ENCODE measurements at places on chromosomes 16 and 17.

DNA sequence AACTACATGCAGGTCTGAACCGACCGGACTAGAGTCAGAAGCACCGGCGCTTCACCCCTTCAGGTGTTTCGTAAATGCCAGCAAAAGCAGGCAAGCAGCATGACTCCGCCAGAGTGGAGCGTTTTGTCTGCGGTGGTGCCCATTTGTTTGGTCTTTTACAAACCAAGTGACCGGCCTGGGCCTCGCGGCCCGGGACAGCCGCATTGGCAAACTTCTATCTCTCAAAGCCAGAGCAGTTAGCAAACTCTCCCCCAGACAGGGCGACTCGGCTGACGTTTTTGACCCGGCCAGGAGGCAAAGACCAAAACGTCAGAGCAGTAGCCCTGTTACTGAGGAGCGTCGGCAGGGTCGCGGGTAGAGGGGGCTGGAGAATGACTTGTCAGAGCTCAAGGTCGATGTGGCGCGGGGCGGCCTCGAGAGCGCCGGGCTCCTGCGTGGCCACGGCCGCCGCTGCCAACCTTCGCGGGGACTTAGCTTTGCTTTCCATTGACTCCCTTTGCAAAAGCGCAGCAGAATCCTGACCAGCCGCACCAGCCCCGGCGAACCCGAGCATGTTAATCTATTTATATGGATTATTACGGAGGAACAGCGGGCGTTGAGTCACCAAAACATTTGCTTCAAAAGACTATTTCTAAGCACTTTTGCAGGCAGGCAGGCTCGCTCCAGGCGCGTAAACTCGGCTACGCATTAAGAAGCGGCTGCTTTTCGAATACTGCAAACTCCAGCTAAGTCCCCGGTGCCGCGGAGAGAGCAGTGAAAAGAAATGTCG lies 763 bp upstream of the SOX9 start:
- no peaks in the 10 kb centered on the region for H3K36me3 ChIP-seq
- no peak overlapping the region for H3K27ac ChIP-seq
- H3K4me3 ChIP-seq: peak overlapping the region; percentile 19
- peaks cover 8% of the 10 kb centered on the region for H3K27me3 ChIP-seq
- peaks cover 36% of the 10 kb centered on the region for H3K4me1 ChIP-seq

- no peaks in the 10 kb centered on the region for H3K27me3 ChIP-seq
- H3K4me1 ChIP-seq: peaks cover 6% of the 10 kb centered on the region
- no peaks in the 10 kb centered on the region for H3K36me3 ChIP-seq
- H3K4me3 ChIP-seq: no peak overlapping the region
- H3K27ac ChIP-seq: no peak overlapping the region
- no peak for DNase-seq
Measured at GRCh38 chr17:62051053-62051452, 14.0 kb downstream of the MED13 start.

DNA sequence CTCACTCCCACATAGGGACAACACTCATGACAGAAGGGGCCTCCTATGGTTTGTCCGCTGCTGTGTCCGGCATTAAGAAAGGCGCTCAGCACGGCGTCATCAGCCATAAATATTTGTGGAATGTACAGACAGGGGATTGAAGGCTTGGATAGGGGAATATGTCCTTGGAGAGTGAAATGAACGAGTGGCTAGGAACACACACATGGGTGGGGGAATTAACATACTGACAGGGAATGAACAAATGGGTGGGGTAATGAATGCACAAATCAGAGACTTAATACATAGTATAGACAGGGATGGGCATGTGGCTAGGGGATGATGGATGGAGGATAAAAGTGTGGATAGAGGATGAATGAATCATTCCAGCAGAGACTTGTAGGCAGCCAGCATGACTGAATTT lies 154.0 kb upstream of the HSBP1 start:
- no peaks in the 10 kb centered on the region for H3K36me3 ChIP-seq
- no peaks in the 10 kb centered on the region for H3K27me3 ChIP-seq
- H3K4me3 ChIP-seq: no peak overlapping the region

GRCh38 chr17:16515933-16516332 lies 23.9 kb upstream of the LRRC75A start:
- peak overlapping the region; percentile 77 for H3K27ac ChIP-seq
- H3K4me1 ChIP-seq: no peaks in the 10 kb centered on the region
- H3K36me3 ChIP-seq: no peaks in the 10 kb centered on the region
- no peak for DNase-seq
- H3K27me3 ChIP-seq: no peaks in the 10 kb centered on the region
- no peak overlapping the region for H3K4me3 ChIP-seq

- H3K4me1 ChIP-seq: peaks cover 9% of the 10 kb centered on the region
- peak overlapping the region; percentile 91 for H3K27ac ChIP-seq
- no peaks in the 10 kb centered on the region for H3K27me3 ChIP-seq
- no peaks in the 10 kb centered on the region for H3K36me3 ChIP-seq
Measured at GRCh38 chr16:4847774-4848587, 700 bp downstream of the UBN1 start.

- peak overlapping the region; percentile 48 for H3K27ac ChIP-seq
- H3K27me3 ChIP-seq: no peaks in the 10 kb centered on the region
- H3K4me3 ChIP-seq: no peak overlapping the region
- no peaks in the 10 kb centered on the region for H3K36me3 ChIP-seq
- H3K4me1 ChIP-seq: no peaks in the 10 kb centered on the region
Measured at GRCh38 chr17:15384142-15384787, 42.9 kb upstream of the TEKT3 start.

DNA sequence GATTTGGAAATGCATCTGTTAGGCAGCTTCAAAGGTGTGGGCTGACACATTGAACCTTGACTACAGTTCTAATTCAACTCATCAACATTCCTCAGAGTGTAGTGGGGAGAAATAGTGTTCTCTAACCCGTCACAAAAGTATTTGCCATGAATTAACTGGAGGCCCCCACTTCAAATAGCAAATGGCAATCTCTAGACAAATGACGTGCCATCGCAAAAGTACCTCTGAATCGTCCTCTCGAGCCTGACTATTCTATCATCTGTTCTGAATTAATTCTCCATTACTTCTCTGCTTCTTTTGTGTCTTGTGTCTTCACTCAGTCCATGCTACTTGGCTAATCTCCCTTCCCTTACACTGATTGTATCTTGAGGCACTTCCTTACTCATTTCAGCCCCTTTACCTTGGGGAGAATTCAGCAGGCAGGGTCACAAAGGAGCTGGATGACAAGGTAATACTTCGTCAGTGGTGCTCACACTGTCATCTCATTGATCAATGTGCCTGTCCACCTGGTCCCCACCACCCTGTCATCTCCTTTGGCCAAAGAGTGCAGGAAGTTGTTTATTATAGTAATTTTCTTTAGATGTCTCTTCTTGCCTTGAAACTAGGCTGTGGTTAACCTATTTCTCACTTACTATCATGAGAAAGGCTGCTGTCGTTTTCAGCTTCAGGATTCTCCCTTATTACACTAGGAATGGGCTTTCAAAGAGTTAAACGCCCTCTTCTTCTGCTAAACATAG lies 108.4 kb downstream of the SYCE1L start:
- no peaks in the 10 kb centered on the region for H3K4me1 ChIP-seq
- H3K27ac ChIP-seq: no peak overlapping the region
- no peaks in the 10 kb centered on the region for H3K27me3 ChIP-seq
- no peaks in the 10 kb centered on the region for H3K36me3 ChIP-seq
- DNase-seq: no peak
- no peak overlapping the region for H3K4me3 ChIP-seq

DNA sequence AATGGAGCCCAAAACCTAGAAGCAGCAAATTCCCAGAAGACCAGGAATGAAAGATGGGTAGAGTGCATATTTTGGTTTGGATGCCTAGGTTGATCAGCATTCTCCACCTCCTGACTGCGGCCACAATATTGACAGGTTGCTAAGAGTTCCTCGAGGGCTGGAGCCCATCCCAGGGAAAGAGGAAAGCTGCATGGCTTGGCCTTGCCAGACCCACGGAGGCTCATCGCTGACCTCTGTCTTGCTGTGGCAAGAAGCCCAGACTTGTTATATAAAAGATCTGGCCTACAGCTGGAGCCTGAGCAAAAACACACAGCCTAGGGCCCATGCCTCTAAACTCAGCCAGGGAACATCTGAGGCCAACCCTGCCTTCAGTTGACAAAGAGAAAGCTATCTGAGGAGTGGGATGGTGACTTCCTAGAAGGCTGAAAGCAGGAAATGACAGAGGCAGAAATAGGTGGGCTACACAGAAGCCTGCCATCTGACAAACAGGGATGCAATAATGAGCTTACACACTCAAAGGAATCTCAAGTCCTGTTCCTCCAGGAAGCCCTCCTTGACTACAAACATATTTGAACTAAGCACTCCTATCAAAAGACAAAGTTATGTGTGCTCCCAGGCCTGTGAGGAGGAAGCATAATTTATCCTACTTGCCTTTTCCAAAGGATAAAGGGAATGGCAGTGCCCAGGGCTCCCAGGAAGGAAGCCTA lies 22.5 kb upstream of the SLC35B1 start:
- H3K4me1 ChIP-seq: peaks cover 18% of the 10 kb centered on the region
- no peak overlapping the region for H3K4me3 ChIP-seq
- H3K27ac ChIP-seq: peak overlapping the region; percentile 63
- peak; percentile 90 for DNase-seq

- H3K27me3 ChIP-seq: no peaks in the 10 kb centered on the region
- DNase-seq: no peak
- peaks cover 8% of the 10 kb centered on the region for H3K4me1 ChIP-seq
- H3K27ac ChIP-seq: no peak overlapping the region
- H3K4me3 ChIP-seq: no peak overlapping the region
Measured at GRCh38 chr17:15453246-15453645, 14.2 kb downstream of the CDRT4 start.

- DNase-seq: no peak
- no peak overlapping the region for H3K27ac ChIP-seq
- H3K4me1 ChIP-seq: no peaks in the 10 kb centered on the region
- no peaks in the 10 kb centered on the region for H3K36me3 ChIP-seq
- H3K4me3 ChIP-seq: no peak overlapping the region
- no peaks in the 10 kb centered on the region for H3K27me3 ChIP-seq
Measured at GRCh38 chr16:54879681-54880080, 51.0 kb upstream of the IRX5 start.

DNA sequence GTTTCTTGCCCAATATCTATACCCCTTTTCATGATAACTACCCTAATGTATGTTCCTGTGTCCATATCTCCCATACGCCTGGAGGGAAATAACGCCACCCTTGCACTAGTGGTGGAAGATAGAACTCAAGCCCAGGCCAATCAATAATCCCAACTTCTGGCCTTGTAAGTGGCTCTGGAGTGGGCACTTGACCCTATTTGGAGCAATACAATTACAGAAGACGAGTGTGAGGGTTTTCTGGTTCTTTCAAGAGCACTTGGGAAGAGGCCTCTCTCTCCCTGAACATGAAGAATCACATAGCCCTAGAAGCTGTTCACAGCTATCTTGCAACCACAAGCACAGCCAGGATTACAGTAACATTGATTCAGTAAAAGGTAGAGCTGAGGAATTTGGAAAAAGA lies 217.9 kb downstream of the RAB11FIP4 start:
- no peaks in the 10 kb centered on the region for H3K4me1 ChIP-seq
- H3K27ac ChIP-seq: no peak overlapping the region
- no peaks in the 10 kb centered on the region for H3K27me3 ChIP-seq
- no peak overlapping the region for H3K4me3 ChIP-seq
- no peaks in the 10 kb centered on the region for H3K36me3 ChIP-seq
- no peak for DNase-seq

DNA sequence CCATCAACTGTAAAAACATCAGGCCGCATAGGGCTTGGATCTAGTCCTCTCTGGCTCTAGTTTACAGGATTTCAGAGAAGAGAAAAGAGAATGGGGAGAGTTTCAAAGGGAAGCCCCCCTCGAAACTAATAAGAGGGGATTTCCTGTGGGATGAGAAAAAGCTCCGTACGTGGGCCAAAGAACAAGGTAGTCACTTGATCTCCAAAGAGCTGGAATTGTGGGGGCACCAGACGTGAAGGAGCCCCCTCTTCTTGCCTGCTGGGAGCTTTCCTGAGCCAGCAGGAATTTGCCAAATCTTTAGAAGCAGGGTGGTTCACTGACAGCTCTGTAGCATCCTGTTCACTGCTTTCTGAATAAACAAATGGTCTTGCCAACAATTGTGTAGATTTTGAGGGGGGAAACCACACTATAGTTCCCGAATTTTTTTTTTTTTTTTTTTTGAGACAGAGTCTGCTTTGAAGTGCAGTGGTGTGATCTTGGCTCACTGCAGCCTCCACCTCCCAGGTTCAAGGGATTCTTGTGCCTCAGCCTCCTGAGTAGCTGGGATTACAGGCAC lies 7.0 kb upstream of the TMIGD1 start:
- DNase-seq: no peak
- H3K27ac ChIP-seq: peak overlapping the region; percentile 85
- H3K4me3 ChIP-seq: no peak overlapping the region
- H3K27me3 ChIP-seq: no peaks in the 10 kb centered on the region
- no peaks in the 10 kb centered on the region for H3K4me1 ChIP-seq

DNA sequence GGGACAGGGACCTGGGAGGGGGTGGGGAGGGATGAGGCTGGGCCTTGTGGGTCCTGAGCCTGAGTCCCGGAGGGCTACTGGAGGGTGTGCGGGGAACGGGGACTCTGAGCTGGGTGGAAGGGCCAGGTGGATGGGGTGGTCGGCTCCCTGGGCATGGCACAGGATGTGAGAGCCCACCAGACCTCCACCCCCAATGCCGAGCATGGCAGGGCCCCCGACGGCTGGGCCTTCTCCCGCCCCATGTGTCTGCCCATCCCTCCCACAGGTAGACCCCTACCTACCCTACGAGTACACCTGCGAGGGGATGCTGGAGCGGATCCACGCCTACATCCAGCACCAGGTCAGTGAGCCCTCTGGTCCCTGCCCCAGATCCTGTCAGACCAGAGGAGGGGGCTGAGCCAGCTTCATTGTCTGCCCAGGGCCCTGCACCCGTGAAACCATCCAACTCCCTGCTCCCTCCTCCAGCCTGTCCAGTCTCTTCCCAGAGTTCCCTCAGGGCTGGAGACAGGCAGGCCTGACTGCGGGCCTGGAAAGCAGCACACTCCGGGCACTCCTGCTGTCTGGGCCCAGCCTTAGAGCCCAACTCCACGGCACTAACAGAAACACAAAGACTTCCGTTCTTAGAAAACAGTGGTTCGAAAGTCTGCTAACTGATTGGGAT lies 78.0 kb downstream of the MGAT5B start:
- no peak overlapping the region for H3K4me3 ChIP-seq
- no peak for DNase-seq
- H3K27ac ChIP-seq: no peak overlapping the region

DNA sequence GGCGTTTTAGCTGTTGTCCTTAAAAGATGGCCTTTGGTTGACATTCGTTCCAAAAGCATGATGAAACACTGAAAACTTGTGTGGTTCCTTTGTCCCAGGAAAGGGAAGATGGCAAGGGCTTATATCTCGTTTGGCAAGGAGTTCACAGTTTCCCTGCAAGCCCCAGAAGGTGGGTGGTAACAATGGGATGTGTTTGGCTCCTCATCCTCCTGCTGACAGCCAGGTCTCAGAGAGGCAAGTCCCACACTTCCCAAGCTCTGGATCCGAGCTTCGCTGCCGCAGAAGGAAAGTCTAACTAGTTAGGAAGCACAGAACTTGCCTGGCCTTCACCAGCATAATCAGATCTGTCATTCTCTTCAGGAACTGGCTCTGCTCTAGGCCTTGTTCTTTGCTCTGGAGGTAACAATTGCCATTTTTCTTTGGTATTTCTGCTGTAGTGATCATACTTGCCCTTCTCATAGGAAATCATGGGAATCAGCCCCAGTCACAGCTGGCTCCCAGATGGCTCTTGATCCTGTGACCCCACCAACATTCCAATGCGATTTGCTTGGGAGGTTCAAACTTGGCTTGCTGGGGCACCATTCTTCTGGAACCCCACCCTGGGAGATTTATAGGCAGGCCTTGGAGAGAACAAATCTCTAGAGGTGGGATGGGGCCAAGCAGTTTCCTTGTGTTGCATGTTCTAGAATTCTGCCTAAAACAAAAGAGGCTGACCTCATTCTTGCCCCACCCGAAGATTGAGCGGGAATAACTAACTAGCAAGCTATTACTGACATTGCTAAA lies 17.9 kb downstream of the KPNA2 start:
- no peak overlapping the region for H3K4me3 ChIP-seq
- peak overlapping the region; percentile 46 for H3K27ac ChIP-seq
- no peaks in the 10 kb centered on the region for H3K36me3 ChIP-seq
- no peaks in the 10 kb centered on the region for H3K27me3 ChIP-seq
- no peaks in the 10 kb centered on the region for H3K4me1 ChIP-seq

All from uterus (tissue), 4 donors.